ENCODE measurements at places on chromosomes 12 and 14.

DNA sequence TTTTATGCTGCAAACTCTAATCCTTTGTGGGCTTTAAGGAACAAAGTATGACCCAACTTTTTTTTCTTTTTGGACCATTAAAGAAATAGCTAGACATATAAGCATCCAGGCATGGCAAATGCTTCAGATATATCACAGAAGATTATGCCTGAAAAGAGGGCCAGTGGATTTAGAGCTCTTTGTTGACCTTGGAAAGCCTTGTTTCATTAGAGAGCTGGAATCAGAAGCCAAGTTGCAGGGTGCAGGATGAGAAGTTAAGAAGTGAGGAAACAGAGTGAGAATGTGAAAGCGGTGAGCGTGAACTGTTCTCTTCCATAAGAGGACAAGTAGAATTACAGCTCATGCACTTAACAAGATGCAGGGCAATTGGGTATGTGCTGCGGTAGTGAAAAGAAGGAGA, 373.7 kb downstream of the SYT1 start:
- DNase-seq, result no peak

DNA sequence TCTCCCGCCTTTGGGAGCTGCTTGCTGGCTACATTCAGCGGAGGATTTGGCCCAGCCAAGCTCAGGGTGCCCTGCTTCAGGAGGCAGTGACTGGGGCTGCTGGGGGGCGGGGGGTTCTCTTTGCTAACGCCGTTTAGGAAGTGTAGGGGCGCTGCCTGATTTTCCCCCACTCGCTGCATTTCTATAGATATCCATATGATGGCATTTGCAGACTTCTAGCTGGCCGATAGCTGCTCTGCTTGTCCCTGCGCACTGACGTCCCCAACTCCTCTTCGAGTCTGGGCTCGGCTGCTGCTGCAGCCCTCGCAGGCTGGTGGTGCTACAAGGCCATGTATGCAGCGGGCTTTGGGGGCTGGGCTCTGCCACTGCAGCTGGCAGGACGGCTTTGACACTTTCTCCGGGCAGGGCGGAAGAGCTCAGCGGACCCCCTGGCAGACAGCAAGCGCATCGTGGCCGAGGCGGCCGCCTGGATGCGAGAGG, 3.1 kb downstream of the LRFN5 start:
- DNase-seq, result peak; percentile 1

DNA sequence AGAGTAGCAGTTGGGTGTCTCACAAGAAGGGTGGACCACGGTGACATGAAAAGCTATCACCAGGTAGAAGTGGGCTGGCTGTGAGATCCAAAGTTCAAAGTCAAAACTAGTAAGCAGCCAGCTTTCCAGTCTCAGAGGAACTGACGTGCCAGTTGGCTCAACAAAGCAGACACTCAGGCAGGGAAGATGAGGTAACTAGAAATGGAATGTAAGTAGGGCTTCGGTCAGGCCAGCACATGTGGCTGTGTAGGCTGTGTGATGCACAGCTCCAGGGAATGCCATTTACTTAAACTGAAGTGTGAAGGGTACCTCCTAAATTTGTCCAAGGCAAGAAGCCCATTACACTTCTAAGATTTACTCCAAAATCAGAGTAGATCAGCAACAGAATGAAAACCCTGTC, 43.6 kb downstream of the PTPRR start:
- DNase-seq, result no peak

GRCh38 chr12:122793685-122794106, 19.3 kb downstream of the CCDC62 start:
- peak; percentile 96 for DNase-seq

DNA sequence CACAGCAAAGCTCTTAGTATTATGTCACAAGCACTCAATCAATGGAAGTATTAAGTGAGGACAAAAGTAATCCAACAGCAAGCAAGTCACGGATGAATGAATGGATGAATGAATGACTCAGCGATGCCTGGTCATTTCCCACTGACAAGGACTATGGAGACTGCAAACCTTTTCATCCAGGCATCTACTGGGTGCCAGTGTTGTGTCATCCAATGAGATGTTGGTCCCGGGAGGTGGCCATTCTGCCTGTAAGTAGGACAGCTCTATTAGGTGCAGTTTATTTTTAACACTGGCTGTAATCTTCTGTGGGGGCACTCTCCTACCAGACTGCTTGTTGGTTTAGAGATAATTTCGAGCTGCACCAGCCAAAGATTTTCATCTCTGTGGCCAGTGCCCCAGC, 39.4 kb downstream of the STAB2 start:
- peak; percentile 8 for DNase-seq

DNA sequence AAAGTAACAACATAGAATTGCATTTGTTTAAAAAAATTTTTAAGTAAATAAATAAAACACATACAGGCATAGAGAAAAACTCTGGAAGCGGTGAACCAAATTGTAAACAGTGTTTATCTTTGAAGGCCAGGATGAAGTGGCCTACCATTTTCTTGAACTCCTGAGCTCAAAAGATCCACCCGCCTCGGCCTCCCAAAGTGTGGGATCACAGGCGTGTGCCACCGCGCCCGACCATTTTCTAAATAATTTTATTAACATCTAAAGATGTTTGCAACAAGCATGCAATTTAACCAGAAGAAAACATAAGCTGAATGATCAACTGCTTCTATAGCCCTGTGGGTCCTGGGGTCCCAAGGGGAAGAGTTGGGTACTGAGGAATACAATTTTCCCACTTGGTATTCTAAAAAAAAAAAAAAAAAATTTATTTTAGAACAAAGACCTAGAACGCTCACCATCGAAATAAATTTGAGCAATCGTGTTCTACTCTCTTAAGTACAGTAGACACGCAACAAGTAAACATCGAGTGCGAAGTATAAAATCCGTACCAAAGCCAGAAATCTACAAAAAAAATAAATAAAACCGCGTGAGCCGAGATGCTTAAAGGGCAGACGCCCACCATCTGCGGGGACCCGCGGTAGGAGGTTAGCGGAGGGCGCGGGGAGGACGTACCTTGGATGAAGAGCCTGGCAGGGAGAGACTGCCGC, 484 bp downstream of the MIS18BP1 start:
- peak; percentile 67 for DNase-seq

- no peak for DNase-seq
Observed at GRCh38 chr12:106897082-106897481, 58.6 kb upstream of the TMEM263 start.
